Activated CD4-positive, CD25-positive, alpha-beta regulatory T cell treated with anti-CD3 and anti-CD28 coated beads, Interleukin-2, amount 50 U/mL, for 16 hours (primary cell): ENCODE measurements at places on chromosomes 3 and 15.

DNA sequence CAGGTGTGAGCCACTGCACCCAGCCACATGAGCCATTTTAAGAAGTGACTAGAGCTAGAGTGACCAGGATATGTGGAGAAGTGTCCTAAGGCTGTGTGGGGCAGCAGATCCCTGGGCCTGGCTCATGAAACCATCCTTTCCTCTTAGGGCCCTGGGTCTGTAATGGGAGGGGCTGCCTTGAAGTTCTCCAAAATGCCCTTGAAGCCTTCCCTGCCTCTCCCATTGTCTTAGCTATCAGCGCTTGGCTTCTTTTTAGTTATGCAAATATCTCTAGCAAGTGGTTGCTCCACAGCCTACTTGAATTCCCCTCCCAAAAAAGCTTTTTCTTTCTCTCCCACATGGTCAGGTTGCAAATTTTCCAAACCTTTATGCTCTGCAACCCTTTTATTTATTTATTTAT, 112.4 kb upstream of the SPATA16 start:
- DNase-seq = no peak

GRCh38 chr15:52795464-52796227, 5.5 kb upstream of the ONECUT1 start:
- DNase-seq = no peak

- no peak for DNase-seq
Measured at GRCh38 chr15:69675731-69676130, 223.1 kb downstream of the RPLP1 start.

- DNase-seq = no peak
Measured at GRCh38 chr3:56776556-56776950, 25.2 kb downstream of the ARHGEF3 start.

- DNase-seq = no peak
Measured at GRCh38 chr3:127823426-127823857, 1.1 kb upstream of the MGLL start.

DNA sequence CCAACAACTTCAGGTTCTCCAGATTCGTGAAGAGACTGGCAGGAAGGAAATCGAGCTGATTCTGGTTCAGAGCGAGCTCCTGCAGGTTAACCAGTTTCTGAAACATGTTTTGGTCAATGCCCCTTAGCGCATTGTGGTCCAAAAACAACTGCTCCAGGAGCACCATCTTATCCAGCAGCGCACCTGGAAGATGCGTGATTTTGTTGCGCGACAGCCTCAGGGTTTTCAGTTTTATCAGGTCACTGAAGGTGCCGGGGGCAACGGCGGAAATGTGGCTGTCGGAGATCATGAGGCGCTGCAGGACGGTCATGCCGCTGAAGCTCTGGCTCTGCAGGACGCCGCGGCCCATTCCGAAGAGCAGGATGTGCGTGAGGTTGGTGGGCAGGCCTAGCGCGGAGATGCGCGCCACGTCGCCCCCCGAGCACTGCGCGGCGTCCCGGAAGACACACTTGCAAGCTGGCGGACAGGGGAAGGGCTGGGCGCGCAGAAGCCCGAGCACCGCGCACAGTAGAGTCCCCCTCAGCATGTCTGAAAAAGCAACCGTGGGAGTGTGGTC, 1.2 kb downstream of the GP5 start:
- no peak for DNase-seq
